ENCODE measurements at places on chromosomes 12 and 14.
A peak's percentile ranks its signal among the peaks of the same experiment; 100 is the strongest.

DNA sequence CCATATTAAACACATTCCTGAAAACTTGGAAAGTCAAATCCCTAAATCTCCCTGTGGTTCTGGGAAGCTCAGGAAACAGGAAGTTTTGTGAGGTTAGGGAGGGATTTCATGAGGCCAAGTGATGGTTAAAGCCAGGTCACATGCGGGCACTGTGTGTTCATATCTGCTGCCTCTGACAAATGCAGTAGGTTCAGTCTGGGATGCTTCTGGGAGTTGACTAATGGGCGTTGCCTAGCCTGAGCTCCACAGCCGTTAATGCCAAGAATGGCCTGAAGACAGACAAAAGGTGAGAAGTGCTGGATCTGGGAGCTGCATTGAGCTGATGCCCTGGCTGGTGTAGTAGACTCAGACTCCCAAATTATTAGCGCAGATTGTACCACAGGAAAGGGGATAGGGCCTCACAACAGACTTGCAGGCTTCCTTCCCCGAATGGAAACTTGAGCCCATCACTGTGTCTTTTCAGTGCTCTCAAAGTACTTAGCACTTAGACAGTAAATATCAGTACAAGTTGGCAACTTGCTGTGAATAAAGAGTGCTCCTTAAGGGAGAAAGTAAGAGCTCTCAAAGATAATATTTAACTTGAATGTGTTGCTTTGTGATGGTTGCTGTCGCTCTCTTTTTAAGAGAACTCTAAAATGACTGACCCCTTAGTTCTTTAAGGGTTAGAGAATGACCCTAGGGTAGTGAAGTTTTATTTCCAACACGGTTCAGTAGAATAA lies 17.3 kb downstream of the GSG1 start:
- DNase-seq = no peak

DNA sequence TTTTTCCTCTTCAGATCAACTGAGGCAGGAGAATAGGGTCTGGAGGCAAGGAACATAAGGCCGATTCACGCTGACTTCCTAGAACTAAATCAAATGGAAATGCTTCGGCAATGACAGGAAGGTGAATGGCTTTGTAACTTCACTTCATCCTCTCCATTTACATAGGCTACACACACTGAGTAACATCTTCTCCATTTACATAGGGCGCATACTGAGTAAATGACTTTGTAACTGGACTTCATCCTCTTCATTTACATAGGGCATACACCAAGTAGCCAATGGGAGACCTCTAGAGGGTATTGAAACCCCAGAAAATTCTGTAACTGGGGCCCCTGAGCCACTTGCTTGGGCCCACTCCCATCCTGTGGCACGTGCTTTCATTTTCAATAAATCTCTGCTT lies 71.0 kb upstream of the CPSF6 start:
- DNase-seq = no peak

DNA sequence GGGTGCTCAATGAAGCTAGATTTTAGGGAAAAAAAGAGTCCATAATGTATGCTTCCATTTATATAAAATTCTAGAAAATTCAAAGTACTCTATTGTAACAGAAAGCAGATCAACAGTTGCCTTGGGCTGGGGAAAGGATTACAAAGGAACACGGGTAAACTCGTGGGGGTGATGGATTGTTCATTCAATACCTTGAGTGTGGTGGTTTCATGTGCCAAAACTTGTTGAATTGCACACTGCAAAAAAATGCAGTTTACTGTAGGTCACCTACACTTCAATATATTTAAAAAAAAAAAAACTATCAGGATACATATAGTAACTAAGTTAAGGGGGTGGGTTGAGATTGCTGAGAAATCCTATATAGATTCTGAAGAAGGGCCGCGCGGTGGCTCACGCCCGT lies 33.6 kb downstream of the PAWR start:
- DNase-seq = no peak

- DNase-seq = no peak
These were observed 134.2 kb downstream of the HMGA2 start for GRCh38 chr12:65958456-65958855.

DNA sequence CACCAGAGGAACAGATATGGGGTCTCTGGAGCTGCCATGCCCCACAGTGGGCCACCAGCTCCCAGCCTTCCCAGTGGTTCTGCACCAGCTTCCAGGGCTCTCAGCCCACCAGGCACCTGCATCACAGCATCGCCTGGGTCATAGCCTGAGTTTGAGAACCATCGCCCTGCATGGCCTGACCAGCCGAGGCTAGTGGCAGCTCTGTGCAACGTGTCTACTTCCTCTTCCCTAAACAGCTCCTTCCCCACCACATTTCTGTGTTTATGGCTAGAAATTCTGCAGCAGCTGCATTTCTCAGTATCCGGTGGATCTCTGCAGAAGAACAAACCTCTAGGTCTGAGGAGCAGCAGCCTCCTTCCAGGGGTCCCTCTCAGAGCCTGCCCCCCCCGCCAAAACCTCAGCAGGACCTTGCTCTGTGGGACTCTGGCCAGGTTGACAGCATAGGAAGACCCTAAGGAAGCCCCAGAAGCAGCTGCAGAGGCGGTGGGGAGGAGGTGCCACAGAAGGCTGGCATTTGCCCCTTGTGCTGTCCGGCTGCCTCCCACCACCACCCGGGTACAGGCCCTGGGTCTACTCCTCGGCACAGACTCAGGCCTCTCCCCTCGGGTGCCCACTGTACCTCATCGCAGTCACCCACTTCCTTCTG lies 47.7 kb downstream of the PSMA6 start:
- no peak for DNase-seq

- DNase-seq = no peak
These were observed 65.1 kb downstream of the SINHCAF start for GRCh38 chr12:31260840-31261239.

- DNase-seq = no peak
These were observed 38.0 kb downstream of the RIMBP2 start for GRCh38 chr12:130677957-130678558.

DNA sequence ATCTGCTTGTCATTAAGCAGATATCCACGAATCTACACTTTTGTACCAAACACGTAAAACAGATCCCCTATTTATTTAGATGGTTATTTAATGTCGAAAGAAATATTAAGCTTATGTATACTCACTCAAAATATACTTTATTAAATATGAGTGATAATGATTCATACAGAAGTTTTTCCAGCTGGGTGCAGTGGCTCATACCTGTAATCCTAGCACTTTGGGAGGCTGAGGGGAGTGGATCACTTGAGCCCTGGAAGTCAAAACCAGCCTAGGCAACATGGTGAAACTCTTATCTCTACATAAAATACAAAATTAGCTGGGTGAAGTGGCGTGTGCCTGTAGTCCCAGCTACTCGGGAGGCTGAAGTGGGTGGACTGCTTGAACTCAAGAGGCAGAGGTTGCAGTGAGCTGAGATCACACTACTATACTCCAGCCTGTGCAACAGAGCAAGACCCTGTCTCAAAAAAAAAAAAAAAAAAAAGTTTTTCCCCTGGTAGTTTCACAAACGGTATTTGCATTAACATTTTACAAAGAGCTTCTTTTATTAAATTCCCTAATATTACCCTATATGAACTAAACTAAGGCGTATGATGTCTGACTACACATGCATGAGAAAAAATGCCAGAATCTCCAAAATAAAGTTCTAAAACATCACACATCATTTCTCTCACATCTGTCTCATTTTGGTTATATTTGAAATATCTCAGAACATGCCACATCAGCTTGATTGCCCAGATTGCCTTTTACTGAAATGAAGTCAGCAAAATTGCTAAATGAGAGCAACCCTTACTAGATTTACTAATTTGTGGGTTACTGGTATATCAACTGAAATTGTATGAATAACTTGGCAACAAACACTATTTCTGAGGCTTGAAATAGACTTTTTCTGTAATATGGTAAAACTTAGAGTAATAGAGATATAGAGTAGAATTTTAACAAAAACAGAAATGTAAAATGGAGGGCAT lies 74.9 kb downstream of the PAWR start:
- DNase-seq = no peak

- DNase-seq = no peak
These were observed 838.0 kb downstream of the RPS29 start for GRCh38 chr14:48748151-48748675.

- no peak for DNase-seq
These were observed 5.7 kb upstream of the MLF2 start for GRCh38 chr12:6758506-6759095.

DNA sequence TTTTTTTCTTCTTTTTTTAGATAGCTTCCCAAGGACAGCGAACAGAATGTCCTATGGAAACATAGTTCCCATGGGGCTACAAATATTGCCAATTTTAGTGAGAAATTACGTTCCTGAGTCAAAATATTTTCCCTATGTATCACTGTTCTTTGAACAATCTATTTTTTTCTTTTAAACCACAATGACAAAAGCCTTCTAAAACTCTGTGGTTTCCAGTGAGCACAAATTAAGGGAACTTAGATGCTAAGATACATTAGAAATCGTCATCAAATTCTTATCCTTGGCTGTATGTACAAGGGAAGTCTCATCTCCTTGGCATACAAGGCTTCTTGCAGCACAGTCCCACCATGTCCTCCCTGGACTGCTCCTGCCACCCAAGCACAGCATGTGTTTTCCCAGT lies 17.9 kb downstream of the CPM start:
- no peak for DNase-seq

DNA sequence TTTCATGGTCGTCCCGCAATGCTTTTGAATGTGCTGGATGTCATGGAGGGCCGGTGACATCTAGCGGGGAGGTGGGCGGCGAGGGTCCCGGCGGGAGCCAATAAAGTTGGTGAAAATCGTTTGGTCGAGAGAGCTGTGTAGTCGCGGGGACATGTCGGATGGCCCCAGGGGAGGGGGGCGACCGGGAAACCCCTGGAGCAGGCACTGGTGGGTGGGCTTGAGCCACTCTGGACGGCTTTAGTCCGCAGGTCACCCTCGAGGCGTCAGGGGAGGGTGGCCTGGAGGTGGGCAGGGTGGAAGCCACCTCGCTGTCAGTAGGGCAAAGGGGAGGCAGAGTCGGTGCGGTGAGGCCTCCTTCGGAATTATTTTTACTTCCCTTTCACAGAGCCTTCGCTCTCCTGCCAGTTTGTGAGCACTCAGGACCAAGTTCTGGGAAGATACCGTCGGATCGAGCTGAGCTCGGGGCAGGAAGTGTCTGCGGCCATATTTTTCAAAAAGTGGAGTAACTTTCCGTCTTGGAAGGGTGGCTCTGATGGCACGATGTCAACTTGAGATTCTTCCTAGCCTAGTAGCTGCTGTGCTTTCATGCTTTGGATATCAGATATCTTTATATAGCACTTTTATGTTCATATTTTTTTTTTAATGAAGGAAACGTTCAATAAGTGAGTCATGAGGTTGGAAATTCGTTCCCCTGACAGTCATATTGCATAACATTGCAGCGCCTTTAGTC lies 28.2 kb downstream of the WBP11 start:
- DNase-seq = peak; percentile 62

GRCh38 chr14:74425525-74426201 lies 347 bp downstream of the SYNDIG1L start:
- peak; percentile 35 for DNase-seq

GRCh38 chr12:121927813-121928212 lies 9.4 kb downstream of the CFAP251 start:
- no peak for DNase-seq

DNA sequence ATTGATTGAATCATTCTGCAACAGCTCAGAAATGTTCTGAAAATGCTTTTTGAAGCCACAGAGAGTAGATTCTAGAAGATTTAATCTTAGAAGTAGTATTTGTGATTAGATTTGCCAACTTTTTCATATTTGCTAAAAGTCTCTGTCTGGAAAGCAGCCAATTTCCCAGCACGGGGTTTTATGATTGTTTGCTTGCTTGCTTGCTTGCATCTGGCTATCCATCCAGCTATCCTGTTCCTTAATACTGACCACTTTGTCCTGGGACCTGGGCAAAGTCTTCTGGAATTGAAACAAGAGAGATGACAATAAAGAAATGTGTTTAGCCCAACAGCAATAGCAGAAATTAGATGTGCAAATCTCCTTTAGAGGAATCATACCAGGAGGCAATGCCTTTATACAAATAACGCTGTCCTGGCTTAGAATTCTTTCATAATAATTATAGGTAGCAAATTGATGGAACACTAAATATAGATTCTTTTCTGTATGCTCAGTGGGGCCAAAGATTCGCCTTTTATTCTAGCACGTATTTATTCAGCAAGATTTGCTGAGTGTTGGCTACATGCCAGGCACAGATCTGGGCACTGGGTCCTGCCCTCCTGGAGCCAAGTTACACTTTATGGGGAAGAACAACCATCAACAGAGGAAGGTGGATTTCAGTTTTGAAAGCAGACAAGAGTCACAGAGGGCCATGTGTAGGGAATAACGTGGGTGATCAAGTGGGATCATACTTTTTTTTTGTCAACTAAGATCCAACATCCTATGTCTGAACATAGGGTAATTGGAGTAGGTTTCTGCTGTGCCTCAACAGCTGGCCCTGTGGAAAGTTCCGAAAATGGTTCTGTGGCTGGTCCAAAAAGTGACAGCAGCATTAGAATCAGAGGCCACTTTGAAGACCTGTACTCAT lies 25.3 kb downstream of the MYBPC1 start:
- no peak for DNase-seq

DNA sequence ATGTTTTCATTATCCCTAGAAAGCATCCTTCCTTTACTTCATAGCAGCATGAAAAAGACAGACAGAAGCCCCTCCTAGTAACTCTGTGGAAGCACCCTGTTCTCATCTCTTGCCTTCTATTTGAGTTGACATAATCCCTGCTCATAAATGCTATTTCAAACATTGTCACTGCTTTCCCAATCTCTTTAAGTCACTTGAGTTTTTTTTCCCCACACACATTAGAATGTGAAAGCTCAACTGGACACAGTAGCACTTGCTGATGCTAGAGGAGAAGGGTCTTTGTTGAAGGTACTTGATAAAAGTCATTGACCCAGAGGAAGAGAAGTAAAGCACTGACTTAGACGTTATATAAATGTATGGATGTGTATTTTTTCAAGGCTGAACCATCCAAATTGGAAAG lies 3.0 kb downstream of the E2F7 start:
- DNase-seq = no peak

DNA sequence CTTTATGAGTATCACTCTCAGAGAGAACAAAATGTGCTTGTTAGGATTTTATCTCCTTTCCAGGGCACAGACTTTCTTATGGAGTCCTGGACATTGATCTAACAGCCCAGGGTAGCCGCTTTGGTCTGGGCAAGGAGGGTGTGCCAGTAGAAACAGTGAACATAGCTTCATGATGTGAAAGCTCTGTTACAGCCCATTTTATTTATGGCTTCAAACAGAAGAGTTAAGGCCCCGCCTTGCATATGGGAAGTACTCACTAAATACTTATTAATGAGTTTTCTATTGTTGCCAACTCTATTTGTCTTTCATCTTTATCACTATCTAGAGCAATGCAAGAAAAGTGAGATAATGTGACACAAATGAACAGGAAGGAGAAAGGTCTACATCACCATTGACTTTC lies 200.5 kb downstream of the NTF3 start:
- no peak for DNase-seq

- no peak for DNase-seq
These were observed 250.1 kb downstream of the NUAK1 start for GRCh38 chr12:105888696-105889095.

All from ACHN (cell line).